ENCODE measurements at places on chromosomes 4 and X. TPM values are rescaled to one million over a fixed set of nuclear protein-coding genes. Genes with fewer than 3 reads are reported as not detected.

GRCh38 chr4:93658443-93658842 lies 170.1 kb upstream of the ATOH1 start:
- DNase-seq, result no peak

DNA sequence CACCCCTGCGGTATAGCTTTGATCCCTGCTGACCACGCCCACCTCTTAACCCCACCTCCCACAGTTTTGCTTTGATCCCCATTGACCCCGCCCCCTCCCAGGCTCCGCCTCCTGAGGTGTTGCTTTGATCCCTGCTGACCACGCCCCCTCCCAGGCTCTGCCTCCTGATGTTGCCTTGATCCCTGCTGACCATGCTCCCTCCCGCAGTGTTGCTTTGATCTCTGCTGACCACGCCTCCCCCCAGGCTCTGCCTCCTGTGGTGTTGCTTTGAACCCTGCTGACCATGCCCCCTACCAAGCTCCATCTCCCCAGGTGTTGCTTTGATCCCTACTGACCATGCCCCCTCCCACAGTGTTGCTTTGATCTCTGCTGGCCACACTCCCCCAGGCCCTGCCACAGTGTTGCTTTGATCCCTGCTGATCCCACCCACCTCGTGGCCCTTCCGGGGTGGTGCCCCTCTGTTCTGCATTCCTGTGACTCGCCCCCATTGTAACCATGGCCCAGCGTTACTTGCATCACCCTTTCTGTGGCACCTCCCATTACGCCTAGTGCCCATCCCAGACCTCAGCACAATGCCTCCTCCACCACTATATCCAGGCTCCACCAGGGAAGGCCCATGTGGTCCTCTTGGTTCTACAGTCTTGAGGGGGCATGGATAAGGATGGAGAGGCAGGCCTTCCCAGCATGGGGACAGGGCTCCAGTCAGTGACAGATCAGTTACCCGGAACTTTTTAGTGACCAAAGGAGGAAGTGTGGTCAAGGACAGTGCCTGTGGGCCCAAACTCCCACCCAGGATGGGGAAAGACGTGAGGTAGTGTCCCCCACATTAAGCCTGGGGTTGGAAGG lies 70.8 kb downstream of the ADRA2C start:
- DNase-seq, result no peak

GRCh38 chr4:160450876-160451275 lies 1348.0 kb downstream of the RAPGEF2 start:
- no peak for DNase-seq

- no peak for DNase-seq
Measured at GRCh38 chr4:51840781-51841180, 2.2 kb upstream of the DCUN1D4 start.

DNA sequence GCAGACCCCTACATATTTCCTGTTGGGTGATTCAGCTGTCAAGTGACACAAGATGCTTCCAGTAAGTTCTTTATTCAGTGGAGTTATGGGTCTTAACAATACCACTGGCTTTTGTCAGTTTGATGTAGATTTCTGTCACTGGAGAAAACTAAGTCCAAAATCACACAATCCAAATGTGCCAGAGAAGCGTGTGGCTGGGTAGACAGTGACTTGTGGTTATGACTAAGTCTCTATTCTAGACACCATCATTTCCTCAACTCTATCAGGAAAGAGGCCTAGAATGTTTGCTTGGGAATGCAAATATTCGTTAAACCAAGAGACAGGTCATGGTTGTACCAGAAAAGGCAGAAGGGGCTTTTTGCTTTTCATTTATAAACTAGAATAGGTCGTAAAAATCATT lies 54.4 kb upstream of the HS3ST1 start:
- no peak for DNase-seq

- no peak for DNase-seq
Measured at GRCh38 chr4:7058792-7059191, 9.1 kb downstream of the GRPEL1 start.

CSN1S1 gene
- not detected for total RNA-seq

Measured in left lobe of liver (tissue), 2 donors.